ENCODE measurements at places on chromosomes 1 and 21.

- DNase-seq: no peak
These were observed 149.4 kb downstream of the TIAM1 start for GRCh38 chr21:31194510-31195293.

DNA sequence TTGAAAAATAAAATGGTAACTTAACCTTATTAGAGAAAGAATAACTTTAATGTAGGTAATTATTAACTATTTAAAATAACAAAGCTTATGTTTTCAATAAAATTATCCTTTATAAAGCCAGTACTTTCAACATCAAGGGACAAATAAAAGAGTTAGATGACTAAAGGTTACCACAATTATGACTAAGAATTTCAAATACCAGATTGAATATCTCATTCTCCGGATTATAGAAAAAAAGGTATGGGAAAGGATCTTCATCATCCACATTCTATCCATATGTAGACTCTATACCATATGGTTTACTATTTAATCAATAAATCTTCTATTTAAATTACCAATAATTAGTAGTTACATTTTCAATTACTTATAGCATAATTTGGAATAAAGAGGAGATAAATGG is 62.8 kb downstream of the TOR3A start:
- DNase-seq: no peak

- DNase-seq: no peak
These were observed 8.9 kb upstream of the POFUT2 start for GRCh38 chr21:45296638-45297037.

DNA sequence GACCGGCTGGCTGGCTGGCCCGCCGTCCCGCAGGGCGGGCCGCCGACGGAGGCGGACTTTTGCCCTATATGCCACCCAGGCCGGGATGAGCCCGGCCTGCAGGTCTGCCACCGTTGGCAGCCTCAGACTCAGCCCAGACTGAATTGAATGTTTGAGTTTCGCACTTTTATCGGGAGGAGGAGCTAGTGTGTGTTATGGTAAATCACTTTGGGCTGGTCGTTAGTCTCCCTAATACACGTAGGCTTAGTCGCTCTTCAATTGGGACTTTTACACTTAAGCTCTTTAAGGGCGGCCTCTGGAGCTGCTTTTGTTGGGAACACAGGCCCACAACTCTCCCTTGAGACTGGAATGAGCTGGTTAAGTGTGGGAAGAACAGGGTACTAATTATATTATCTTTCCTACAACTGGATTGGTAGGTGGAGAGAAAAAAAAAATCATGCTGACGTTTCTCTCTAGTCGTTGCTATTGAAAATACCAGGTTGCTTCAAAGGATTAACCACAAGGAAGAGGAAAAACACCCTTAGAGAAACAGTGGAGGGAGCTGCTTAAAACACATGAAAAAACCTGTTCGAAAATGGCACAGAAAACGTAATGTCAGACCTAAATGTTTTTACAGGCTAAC is 1.4 kb upstream of the IRF2BP2 start:
- peak; percentile 83 for DNase-seq

DNA sequence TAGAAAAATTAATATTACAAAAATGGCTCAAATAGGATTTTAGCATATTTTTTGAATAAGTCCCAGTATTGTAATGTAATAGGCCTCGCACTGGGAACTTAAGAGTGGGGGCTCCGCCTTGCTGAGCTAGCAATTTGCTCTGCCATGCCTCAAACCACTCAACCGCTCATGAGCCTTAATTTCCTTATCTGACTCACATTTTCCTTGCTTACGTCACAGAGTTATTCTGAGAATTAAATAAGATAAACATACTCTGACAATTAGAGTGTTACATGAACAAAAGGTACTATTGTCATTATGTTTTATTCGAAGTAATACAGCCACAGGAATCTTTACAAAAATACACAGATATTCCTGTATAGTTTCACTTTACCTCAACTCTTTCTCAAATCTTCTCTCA is 108.1 kb downstream of the SLC44A5 start:
- no peak for DNase-seq

All from activated naive CD4-positive, alpha-beta T cell treated with anti-CD3 and anti-CD28 coated beads for 36 hours (primary cell).